ENCODE measurements at places on chromosomes 16 and 17. TPM values are rescaled to one million over a fixed set of nuclear protein-coding genes. Genes with fewer than 3 reads are reported as not detected.

The ITGAX gene
- total RNA-seq = 184 TPM

The ZNF500 gene
- 15.7 TPM for total RNA-seq

The CA5A gene
- not detected for total RNA-seq

The GPRC5C gene
- 48.6 TPM for total RNA-seq

The AATK gene
- total RNA-seq = 72.5 TPM

The TEKT1 gene
- total RNA-seq = not detected

The TRIM72 gene
- 0.17 TPM for total RNA-seq

The GAA gene
- 99.1 TPM for total RNA-seq

The FBXL16 gene
- total RNA-seq = 3.6 TPM

The TBC1D28 gene
- not detected for total RNA-seq

The ABCA6 gene
- 36.3 TPM for total RNA-seq

The TVP23C gene
- 18.4 TPM for total RNA-seq

The DRC3 gene
- 3.3 TPM for total RNA-seq

The RNF222 gene
- not detected for total RNA-seq

The HOXB6 gene
- total RNA-seq = 4.9 TPM

The MT1G gene
- 23.7 TPM for total RNA-seq

The ERBB2 gene
- 97.5 TPM for total RNA-seq

The ALDH3A1 gene
- total RNA-seq = 10.5 TPM

The GNGT2 gene
- total RNA-seq = 8.5 TPM

The ANKFY1 gene
- total RNA-seq = 64.8 TPM

The MT3 gene
- total RNA-seq = not detected

The TPSD1 gene
- 9.4 TPM for total RNA-seq
